ENCODE measurements at places on chromosomes 7 and 10. TPM values are rescaled to one million over a fixed set of nuclear protein-coding genes. Genes with fewer than 3 reads are reported as not detected.

The DDX21 gene
- total RNA-seq, result 38.2 TPM

DNA sequence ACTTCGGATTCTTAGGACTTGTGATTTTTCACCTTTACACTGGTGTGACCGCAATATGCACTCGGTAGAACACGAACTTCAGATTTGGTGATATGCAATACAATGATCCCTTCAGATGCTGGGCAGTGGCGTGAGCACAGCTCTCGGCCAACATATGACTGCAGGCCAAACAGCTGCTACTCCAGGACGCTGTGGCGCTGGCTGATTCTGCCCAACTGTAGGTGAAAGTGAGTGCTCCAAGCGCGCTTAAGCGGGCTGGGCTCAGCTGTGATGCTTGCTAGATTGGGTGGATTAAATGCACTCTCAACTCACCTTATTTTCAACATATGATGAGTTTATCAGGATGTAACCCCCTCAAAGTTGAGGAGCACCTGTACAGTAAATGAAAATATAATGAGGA, 137.6 kb upstream of the RET start:
- H3K36me3 ChIP-seq, result no peaks in the 10 kb centered on the region
- H3K4me1 ChIP-seq, result peaks cover 7% of the 10 kb centered on the region
- no peak overlapping the region for H3K4me3 ChIP-seq
- H3K27ac ChIP-seq, result no peak overlapping the region

The PAPOLB gene
- total RNA-seq, result 0.07 TPM

DNA sequence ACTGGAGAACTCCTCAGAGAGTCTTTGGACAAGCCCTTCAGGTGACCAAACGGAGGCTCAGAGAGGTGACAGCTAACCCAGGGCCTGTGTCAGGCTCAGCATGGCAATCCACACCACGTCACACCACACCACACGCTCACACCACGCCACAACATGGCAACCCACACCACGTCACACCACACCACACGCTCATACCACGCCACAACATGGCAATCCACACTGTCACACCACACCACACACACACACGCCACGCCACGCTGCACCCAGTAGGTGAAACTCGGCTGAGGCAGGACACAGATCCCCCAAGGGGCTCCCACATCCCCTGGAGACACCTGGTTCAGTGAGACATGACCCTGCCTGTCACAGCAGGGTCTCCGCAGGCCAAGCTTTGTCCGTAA, 107.3 kb downstream of the PDGFA start:
- H3K4me3 ChIP-seq, result no peak overlapping the region
- no peak for DNase-seq
- H3K36me3 ChIP-seq, result no peaks in the 10 kb centered on the region
- H3K27ac ChIP-seq, result no peak overlapping the region
- H3K4me1 ChIP-seq, result no peaks in the 10 kb centered on the region

GRCh38 chr7:120521761-120522737, 249.1 kb downstream of the KCND2 start:
- no peaks in the 10 kb centered on the region for H3K36me3 ChIP-seq
- no peaks in the 10 kb centered on the region for H3K27me3 ChIP-seq

The SLC13A4 gene
- 0.22 TPM for total RNA-seq

Data from progenitor cell of endocrine pancreas (in vitro differentiated cells).